Brain pericyte (primary cell): ENCODE measurements at places on chromosomes 11 and 22.

GRCh38 chr11:111388842-111389241 is 9.8 kb upstream of the POU2AF1 start:
- DNase-seq = no peak

DNA sequence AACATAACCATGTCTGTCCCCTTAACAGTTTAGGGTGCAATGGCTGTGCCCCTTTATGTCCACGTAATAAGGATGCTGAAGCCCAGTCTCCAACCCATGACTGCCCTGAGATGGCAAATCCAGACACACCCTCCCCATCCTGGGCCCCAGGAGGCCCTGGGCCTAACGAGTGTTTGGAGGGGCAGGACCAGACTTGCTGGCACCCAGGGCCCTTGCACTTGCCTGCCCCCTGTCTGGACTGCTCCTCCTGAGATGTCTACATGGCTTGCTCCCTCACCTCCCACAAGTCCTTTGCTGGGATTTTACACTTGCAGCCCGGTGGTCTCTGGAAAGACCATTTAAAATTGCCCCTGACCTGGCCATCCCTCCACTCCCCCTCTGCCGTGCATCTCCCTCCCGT is 132.2 kb upstream of the NECTIN1 start:
- DNase-seq = no peak

- DNase-seq = no peak
These were observed 16.3 kb downstream of the LGR4 start for GRCh38 chr11:27456140-27456794.

DNA sequence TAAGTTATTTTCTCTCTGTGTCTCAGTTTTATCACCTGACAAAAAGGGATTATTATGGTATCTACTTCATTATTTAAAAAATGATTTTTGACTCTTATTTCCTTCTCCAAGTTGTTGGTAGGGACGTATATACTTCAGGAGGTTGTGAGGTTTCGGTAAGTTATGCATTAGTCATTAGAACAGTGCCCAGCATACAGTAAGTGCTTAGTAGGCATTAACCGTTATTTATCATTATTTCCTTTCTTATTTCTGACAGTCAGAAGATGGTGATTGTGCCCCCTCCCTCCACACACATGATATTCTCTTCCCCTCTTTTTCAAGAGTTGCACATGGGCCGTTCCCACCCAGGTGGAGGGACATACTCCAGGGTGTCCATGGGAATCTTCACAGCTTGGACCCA is 36.1 kb downstream of the SLCO2B1 start:
- DNase-seq = no peak

- DNase-seq = no peak
These were observed 9.4 kb downstream of the PIWIL3 start for GRCh38 chr22:24765166-24765565.

- DNase-seq = no peak
These were observed 36.1 kb downstream of the PDE3B start for GRCh38 chr11:14679662-14680061.

DNA sequence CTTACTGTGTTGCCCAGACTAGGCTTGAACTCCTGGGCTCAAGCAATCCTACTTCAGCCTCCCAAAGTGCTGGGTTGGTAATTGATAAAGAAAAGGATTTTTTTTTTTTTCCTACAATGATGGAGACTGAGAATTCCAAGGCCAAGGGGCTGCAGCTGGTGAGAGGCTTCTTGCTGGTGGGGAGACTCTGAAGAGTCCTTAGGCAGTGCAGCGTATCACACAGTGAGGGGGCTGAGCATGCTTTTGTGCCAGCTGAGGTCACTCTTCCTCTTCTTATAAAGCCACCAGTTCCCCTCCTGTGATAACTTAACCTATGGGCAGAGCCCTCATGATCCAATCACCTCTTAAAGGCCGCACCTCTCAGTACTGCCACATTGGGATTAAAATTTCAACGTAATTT is 28.2 kb upstream of the CCDC81 start:
- no peak for DNase-seq

DNA sequence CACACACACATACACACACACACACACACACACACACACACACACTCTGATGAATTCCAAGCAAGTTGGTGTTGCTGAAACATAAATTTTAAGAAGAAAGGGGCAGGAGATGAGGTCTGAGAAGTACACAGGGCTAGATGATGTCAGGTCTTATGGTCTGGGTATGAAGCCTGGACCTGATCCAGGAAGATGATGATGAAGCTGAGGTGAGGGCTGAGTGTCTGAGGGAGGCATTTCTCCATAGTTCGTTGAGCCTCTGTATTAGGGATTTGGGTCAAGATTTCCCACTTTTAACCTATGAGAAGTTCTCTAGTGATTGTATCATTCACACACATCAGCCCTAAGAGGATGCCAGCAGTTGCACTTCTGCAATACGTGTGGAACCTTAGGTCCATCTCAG is 32.6 kb downstream of the KREMEN1 start:
- DNase-seq = no peak

GRCh38 chr11:111460340-111460739 is 51.8 kb downstream of the BTG4 start:
- no peak for DNase-seq

DNA sequence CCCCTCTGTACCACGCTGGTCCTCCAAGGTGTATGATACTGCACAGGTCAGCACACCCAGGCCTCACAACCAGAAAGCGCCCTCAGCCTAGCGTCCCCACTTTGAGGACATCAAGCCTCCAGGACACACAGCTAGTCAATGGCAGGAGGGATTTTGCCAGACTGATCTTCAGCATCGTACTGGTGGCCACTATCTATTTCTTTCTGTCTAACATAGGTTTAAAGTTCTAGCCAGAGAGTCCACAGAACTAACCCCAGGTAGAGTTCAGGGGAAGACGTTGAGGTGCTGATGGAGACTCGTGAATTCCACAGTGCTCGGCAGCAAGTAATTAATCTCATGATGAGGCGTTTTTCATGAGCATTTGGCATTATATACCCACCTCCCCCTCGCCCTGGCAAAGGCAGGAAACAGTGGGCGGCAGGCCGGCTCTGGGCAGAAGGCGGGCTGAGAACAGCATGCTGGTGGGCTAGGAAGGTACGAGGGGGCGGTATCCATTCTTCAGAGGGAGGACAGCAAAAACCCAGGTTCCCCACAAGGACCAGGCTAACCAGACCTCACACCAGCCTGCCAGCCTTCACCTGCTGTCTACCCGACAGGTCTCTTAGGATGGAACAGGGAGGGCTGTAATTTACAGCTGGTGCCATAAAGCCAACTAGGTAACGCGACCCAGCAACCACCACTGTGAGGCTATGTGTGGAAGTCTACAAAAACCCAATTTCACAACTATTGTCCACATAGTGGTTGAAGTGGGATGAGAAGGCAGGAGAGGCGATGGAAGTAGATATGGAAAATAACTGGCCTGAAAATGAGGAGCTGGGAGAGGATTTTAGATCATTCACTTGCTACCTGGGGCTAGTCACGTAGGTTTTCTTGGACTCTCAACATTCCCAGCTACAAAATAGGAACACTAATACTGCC is 18.5 kb downstream of the MYH9 start:
- no peak for DNase-seq

GRCh38 chr11:26964339-26964738 is 29.6 kb upstream of the FIBIN start:
- no peak for DNase-seq

DNA sequence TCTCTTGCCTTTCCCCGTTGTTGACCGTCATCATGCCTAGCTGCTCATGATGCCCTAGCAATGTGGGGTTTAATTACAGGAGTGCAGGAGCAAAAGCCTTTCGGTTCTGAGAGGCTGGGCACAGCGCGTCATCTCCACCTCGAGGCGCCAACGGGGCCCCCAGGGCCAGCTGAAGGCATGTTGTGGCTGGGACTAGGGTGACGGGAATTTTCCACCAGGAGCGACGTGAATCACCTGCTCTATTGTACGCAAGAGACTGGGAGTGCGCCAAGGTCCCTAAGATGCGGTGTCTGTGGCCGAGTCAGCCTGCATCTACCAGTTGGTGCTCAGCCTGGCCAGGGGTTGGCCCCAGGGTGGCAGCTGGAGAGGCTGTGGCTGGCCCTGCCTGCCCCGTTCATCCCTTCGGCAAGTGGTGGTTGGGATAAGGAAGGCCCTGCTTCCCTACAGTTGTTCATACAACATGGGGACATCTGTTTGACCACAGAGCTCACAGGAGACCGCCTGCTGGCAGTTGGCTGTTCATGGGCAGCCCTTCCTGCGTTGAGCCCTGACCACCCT is 1175.6 kb downstream of the BRD1 start:
- no peak for DNase-seq

GRCh38 chr11:88104408-88104807 is 70.8 kb downstream of the RAB38 start:
- no peak for DNase-seq

DNA sequence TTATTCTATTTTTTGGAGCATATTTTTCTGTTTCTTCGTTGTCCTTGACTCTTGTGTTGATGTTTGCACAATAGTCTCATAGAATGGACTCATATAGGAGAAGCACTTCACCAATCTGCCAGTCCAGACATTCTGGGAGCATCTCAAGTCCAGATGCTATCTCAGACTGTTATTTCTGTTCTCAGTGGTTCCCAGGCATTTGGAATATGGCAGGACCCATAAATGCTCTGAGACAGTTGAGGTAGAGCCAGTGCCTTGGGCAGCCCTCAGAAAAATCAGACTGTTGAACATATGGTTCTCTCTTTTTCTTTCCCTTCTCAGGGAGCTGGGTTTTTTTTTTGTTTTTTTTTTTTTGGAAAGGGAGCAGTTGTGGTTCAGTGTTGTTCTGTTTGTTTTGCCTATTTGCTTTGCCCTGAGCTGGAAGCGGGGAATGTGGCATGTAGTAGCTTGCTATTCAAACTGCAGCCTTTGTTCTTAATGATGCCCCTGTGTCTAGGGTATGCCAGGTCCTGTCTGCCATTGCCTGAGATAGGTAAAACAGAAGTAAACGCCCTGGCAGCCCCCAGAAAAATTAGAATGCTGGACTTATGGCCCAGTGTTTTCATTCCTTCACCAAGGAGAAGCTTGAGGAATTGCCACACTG is 3.7 kb upstream of the MS4A2 start:
- DNase-seq = no peak

GRCh38 chr11:119709638-119710346 is 19.2 kb downstream of the NECTIN1 start:
- no peak for DNase-seq

GRCh38 chr11:36065436-36065835 is 121.6 kb downstream of the LDLRAD3 start:
- DNase-seq = no peak

GRCh38 chr11:90916706-90917105 is 693.9 kb upstream of the CHORDC1 start:
- DNase-seq = no peak

DNA sequence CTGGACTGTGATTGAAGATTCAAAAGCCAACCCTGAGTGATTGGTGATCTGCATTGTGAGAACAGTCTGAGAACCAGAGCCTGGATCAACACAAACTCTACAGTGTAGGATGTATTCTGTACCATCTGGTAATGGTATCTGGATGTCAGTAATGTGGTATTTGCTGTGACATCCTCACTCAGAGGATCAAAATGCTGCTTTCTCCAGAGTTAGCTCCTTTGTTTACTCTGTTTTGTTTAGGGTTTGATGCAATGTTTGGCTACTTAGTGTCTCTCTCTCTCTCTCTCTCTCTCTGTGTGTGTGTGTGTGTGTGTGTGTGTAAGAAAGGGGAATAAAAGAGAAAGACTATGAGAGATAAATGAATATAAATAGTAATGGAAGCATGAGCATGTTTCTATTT is 24.3 kb downstream of the CASP4 start:
- DNase-seq = no peak

DNA sequence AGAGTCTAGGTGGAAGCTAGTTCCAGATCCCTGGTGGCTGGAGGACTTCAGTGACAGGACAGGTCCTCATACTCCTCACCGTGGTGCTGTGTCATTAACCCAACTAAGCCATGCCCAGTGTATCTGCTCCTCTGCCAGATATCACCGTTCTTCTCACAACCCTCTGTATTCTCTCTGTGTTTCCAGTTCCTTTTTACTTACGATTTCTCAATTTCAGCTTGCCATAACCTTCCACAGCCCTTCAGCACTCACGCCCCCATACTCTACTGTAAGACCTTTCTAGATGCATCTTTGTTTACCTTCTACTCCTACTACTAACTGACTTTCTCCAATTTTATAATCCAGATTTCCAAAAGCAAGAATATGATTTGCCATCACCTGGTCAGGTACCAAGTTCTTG is 26.1 kb upstream of the RIC3 start:
- DNase-seq = no peak

- DNase-seq = no peak
These were observed 247.0 kb upstream of the SORL1-AS1 start for GRCh38 chr11:121699801-121700200.

- no peak for DNase-seq
These were observed 628 bp upstream of the GGA1 start for GRCh38 chr22:37607935-37608476.

GRCh38 chr22:18058371-18059093 is 19.3 kb upstream of the PEX26 start:
- DNase-seq = no peak

GRCh38 chr22:37167981-37168647 is 18.4 kb upstream of the IL2RB start:
- no peak for DNase-seq

GRCh38 chr22:29014773-29015172 is 46.9 kb downstream of the C22orf31 start:
- no peak for DNase-seq

GRCh38 chr22:36830601-36831000 is 13.8 kb upstream of the PVALB start:
- DNase-seq = no peak

DNA sequence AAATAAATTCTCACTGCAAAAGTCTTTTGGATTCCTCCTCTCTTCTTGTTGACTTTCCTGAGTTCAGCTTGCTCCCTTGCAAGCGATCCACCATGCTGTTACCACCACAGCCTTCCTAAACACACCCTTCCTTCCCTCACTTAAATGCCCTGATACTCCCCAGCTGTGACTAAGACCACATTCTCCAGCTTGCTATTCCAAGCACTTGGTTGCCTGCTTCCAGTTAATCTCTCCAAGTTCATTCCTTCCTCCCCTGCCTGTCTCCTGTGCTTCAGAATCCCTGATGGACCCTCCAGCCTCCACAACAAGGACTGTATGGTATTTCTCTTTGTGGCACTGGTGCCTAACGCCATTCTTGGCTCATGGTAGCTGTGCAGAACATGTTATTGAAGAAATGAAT is 603.9 kb upstream of the CADM1 start:
- no peak for DNase-seq

DNA sequence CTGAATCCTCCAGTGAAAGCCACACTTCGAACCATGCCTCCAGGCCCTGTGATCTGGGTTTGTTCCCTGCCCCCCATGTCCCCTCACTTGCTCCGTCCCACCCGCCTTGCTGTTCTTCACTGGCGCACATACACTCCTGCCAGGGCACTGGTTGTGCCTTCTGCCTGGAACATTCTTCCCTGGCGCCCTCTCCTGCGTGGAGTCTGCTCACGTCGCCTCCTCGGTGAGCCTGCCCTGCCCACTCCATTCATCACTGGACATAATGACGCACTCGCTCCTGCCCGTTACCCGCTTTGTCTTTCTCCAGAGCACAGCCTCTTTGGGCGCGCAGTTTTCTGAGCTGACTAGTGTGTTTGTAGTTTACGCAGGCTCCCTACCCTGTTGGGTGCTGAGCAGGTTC is 21.0 kb upstream of the MIEF1 start:
- no peak for DNase-seq
